Stimulated activated CD4-positive, alpha-beta T cell treated with anti-CD3 and anti-CD28 coated beads, Interleukin-4, amount 100 ng/mL, for 48 hours (primary cell): ENCODE measurements at places on chromosomes 1 and 21.
A peak's percentile ranks its signal among the peaks of the same experiment; 100 is the strongest.

DNA sequence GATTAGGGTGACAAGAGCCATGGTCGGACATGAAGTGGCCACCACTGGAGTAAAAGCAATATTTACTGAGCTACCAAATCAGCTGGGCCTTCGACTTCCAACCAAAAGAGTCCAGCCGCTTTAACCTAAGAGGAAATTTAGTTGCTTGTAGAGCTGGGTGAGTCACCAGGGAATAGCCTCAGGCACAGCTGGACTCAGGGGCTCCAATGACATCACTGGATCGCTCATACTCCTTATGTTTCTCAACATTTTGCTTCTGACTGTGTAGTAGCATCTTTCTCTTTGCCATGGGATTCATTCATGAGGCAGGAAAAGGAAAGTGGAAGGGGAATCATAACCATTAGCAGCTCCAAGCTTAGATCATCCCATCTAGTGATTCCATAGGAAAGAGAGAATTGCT, 664.4 kb downstream of the MATN1 start:
- DNase-seq = no peak

GRCh38 chr1:53458634-53459033, 565 bp upstream of the DMRTB1 start:
- no peak for DNase-seq

- peak; percentile 66 for DNase-seq
Observed at GRCh38 chr1:89724369-89725010, 91.6 kb downstream of the LRRC8C start.

DNA sequence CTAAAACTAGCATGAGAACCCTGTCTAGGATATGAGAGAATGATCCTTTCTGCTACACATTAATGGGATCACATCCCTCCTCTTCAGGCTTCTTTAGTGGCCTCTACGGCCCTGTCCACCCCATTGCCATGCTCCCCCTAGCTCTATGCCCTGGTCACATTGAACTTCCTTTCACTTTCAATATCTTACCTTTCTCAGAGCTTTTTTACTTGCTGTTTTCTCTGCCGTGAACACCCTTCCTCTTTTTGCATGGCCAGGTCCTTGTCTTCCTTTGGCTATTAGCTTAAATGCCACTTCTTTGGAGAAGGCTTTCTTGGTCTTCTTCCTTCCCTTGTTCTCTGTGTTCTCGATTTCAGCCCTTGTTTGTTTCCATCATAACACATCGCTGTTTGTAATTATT, 97.4 kb downstream of the GIPC2 start:
- DNase-seq = no peak

- no peak for DNase-seq
Observed at GRCh38 chr1:24091971-24092482, 19.9 kb downstream of the MYOM3 start.

DNA sequence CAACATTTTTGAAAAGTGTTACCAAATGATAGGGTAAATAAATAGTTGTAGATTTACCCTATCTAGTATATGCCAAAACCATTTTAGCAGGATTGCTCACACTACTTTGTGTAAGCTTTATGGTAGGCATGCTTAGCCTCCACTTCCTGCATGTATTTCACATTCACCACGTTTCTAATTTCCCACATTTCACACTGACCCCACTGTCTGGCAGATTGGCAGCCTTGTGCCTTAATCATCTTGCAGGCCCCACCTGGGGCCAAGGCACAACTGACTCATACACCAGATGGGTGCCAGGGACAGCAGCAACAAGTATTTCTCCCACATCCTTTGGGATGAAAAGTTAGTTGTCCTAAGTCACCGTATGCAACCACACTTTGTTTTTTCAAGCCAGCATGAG, 21.2 kb upstream of the CENPF start:
- no peak for DNase-seq

GRCh38 chr1:155776414-155776813, 80.6 kb downstream of the GON4L start:
- no peak for DNase-seq

DNA sequence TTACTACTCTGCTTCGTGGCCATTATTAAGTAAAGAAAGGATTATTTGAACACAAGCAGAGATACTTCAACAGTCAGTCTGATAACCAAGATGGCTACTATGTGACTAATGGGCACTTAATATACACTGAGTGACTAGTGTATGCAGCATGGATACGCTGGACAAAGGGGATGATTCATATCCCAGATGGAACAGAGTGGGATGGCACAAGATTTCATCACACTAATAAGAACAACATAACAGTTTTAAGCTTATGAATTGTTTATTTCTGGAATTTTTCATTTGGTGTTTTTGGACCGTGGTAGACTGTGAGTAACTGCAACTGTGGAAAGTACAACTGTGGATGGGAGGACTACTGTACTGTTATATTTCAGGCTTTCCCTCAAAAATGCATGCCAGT, 9.4 kb downstream of the ZCCHC17 start:
- no peak for DNase-seq

GRCh38 chr1:2163205-2163604, 31.4 kb downstream of the FAAP20 start:
- DNase-seq = no peak
